ENCODE measurements at places on chromosomes 11 and 22.

DNA sequence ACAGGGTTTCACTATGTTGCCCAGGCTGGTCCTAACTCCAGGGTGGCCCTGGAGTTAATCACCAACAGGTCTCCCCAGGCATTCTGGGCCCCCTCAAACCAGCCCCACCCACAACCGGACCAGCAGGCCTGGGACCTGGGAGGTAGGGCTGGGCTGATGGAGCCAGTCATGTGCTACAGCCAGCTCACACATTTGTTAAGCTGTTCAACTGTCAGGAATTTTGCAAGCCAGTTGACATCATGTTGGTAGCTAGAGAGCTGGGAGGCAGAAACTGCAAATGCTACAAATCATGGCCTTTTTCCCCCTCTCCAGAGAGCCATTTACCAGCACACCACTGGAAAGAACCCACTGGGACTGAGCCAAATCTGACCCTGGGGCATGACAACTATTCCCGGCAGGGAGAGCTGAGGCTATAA is 6.8 kb downstream of the ARHGAP1 start:
- DNase-seq, result no peak

DNA sequence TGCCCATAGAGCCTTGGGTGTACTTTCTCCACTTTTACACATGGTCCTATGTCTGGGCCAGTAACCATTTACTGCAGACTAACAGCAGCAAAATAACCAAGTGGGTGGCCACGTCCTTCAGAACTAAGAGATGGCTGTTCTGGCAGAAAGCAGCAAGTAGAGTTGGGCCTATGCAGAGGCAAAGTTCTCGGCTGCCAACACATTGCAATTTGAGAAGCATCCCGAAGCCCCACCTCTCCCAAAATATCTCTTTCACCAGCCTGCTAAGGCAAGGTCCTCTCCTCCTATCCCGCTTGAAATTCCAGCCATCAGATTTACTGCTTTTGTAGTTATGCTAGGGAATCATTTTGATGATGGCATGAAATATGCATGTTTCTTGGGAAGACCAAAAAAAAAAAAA is 118.5 kb upstream of the APOA1 start:
- DNase-seq, result no peak

- DNase-seq, result no peak
These were observed 270.5 kb downstream of the TENM4 start for GRCh38 chr11:79170321-79170720.

DNA sequence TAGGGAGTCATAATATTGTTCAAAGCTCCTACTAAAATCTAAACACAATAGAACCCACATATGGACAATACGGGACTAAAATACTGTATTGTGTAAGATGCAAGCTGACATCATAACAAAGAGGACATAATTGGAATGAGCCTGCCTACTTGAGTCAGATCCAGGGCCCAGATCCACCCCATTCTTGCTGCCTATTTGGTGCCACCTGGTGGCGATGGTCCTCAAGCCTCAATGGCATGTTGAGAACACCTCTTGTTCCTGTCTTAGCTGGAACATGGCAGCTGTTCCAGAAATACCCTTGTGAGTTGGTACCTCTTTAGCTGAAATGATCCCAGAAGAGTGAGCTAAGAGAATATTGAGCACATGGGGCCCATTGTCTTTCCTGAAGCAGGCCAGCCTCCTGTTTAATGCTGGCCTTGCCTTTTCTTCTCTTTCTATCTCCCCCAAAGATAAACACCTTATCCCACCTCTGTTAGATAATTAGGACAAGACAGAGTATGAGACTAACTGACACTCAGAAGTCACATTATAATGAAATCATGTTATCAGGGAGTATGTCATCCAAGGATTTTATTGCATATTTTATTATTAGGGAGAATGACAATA is 680.9 kb upstream of the ANO5 start:
- DNase-seq, result peak; percentile 85

DNA sequence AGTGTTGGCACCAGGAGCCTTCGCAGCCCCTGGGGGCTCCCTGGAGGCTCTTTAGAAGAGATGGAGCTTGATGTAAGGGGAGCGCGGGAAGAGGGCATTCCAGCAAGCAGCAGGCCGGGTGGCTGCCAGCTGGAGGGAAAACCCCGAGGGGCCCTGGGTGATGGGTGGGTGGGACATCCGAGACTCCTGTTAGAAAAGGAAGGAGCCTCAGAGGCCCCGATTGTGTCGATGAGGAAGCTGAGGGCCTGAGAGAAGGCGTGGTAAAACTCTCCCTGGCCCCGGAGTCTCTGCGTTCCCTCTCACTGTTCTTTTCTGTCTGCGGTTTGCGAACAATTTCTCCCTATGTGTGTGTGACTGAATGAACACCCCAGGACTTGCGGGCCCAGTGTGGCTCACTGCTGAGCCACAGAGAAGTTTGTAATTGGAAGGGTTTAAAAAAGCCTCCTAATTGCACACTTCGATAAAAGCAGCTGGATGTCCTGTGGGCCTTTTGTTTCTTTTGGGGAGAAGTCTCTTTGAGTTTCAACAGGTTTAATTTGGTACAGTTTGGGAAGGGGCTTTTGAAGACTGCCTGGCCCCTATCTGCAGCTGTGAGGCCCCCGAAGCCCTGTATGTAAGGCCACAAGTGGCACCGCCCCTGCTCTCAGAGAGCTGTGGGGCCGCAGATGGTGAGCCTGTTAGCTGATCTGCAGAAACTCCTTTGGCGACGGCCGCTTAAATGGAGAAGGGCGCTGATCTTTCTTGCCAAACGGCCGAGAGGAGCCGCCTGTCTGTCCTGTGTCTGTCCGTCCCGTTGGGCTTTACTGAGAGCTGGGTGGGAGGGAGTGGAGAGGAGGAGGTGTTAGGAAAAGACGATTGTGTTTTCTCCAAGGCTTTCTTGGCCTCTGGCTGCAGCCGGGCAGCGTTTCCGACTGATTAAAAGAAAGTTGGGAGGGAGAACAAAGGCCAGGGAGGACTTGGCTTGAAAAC is 2.0 kb downstream of the FBLN1 start:
- peak; percentile 57 for DNase-seq

GRCh38 chr11:115334932-115335788 is 169.1 kb downstream of the CADM1 start:
- DNase-seq, result peak; percentile 48

DNA sequence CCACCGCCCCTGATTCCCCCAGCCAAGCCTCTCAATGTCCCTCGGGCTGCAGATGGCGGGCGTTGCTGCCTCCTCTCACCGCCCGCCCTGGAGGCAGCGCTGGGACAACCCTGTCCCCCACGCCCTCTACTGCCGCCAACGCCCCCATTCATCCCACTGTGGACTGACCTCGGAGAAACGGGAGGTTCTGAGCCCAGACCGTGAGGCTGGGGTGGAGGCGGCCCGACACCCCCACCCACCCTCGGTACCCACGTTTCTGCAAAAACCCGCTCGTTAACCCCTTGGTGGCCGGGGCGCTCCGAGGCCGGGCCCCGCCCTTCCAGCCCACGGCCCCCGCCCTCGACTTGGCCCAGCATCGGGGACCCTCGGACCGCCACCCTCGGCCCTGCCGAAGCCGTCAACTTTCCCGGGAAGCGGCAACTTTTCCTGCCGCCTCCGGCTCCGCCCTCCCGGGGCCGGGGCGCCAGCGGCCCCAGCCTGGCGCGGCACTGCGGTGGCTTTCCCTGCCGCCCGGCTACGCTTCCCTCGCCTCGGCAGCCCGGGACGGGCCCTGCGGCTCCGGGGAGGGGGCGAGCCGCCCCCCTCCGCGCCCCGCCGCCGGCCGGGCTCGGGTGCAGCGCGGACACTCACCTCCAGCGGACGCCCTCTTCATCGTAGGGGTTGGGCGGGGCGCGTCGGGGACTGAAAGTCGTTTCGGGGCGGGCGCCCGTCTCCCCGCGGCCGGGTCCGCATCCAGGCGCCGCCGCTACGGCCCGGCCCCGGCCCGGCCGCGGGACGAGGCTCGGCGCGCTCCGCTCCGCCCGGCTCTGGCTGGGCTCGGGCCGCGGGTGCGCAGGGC is 458 bp downstream of the RTN4R start:
- peak; percentile 47 for DNase-seq
